Naive thymus-derived CD8-positive, alpha-beta T cell (primary cell): ENCODE measurements at places on chromosomes 6 and 20.

DNA sequence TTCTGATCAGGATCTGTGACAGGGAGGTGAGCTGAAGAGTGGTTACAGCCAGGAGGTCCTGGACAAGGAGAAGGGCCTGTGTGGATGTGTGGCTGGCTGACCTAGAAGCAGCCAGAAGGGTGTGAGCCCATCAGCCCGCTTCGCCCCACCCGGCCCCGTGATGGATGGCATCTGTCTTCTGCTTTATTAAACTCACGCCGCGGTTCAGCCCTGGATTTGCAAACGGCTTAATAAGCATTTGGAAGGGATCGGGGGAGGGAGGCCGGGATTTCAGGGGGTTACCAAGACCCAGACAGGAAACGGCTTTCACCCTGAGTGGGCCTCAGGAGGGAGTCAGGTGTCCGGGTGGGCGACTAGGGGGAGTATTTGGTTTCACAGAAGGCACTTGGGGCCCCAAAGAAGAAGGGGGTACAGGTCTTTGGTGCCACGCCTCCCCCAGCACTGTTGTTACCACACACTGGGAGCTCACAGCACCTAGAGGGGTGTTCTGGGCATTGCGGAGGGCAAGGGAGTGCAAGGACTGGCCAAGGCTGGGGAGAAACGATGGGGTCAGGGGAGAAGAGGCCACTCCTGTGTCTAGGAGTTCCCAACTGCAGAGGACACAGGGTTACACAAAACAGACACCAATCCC, 53.8 kb upstream of the FOXP4 start:
- peaks cover 62% of the 10 kb centered on the region for H3K27me3 ChIP-seq
- H3K4me3 ChIP-seq: no peak overlapping the region
- no peaks in the 10 kb centered on the region for H3K4me1 ChIP-seq

DNA sequence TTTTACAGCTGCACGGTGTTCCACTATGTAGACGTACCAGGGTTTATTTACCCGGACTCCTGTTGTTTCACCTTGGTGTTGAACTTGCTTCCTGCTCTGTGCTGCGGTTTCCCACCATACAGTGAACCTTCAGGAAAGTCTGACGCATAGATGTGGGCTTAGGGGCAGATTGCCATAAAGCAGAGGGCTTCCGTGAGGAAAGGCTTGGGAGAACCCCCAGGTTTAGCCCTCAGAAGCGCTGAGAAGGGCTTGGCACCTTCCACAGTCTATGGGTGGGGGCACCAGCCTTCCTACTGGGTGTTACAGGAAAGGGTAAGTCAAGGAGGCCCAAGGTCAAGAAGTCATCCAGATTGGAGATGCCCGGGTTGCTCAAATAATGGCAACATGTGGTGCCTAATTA, 19.2 kb upstream of the MRPS18A start:
- H3K36me3 ChIP-seq: no peaks in the 10 kb centered on the region
- no peak overlapping the region for H3K4me3 ChIP-seq
- no peak for DNase-seq
- peaks cover 8% of the 10 kb centered on the region for H3K4me1 ChIP-seq
- H3K27me3 ChIP-seq: peaks cover 23% of the 10 kb centered on the region

DNA sequence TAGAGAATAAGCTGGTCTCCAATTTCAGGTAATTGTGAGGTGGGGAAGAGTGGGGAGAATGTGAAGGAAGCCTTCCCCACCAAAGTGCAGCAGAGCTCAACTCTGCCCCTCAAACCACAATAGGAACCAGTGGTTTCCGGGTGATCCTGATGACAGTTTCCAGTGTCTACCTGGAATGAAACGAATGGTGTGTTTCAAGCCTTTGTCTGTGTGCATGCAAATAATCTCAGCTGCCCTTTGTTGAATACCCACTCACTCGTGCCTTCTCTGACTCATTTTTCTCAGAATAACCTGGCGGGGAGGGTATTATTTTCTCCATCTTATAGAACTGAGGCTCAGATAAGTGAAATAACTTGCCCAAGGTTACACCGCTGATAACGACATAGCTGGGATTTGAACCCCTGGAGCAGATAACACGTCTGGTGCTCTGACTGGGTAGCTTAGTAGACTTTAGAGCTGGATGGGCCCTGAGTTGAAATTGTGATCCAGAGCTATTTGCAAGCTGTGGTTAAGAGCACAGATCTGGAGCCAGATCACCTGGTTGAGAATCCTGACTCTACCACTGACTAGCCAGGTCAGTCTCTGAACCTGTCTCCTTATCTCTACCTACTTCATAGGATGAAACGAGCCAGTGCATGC, 85.1 kb downstream of the EYA2 start:
- no peak overlapping the region for H3K27ac ChIP-seq
- H3K36me3 ChIP-seq: peaks cover 8% of the 10 kb centered on the region
- no peak overlapping the region for H3K4me3 ChIP-seq
- H3K4me1 ChIP-seq: no peaks in the 10 kb centered on the region

- no peaks in the 10 kb centered on the region for H3K27me3 ChIP-seq
- H3K27ac ChIP-seq: peak overlapping the region; percentile 100
- H3K4me3 ChIP-seq: peak overlapping the region; percentile 94
- no peaks in the 10 kb centered on the region for H3K36me3 ChIP-seq
- DNase-seq: peak; percentile 60
Observed at GRCh38 chr6:107823047-107823557, 1.0 kb downstream of the SCML4 start.

- no peak overlapping the region for H3K4me3 ChIP-seq
- H3K4me1 ChIP-seq: no peaks in the 10 kb centered on the region
- DNase-seq: no peak
- H3K27ac ChIP-seq: no peak overlapping the region
- no peaks in the 10 kb centered on the region for H3K27me3 ChIP-seq
- H3K36me3 ChIP-seq: peaks cover 8% of the 10 kb centered on the region
Observed at GRCh38 chr6:110642711-110643110, 166.3 kb upstream of the SLC22A16 start.
